ENCODE measurements at places on chromosomes 3 and 15.

DNA sequence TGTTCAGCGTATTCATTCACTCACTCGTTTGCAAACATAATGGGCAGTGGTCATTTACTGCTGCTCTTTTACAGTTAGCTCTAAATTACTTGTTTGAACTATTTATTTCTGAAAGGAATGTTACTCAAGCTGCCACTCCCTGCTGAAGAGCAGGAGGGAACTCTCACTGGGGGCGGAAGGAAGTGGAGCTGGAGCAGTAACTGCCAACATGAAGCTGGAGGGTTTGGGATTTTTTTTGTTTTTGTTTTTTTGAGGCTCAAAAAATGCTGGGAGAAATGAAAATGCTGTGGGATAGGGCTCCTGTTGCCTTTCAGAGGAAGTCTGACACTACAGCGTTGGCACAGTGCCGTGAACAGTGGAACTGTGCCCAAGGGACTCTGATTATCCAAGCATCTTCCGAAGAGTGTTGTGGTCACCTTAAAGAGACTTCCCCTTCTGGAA lies 44.1 kb downstream of the SENP2 start:
- DNase-seq, result no peak

GRCh38 chr3:166123576-166123975 lies 286.4 kb upstream of the BCHE start:
- no peak for DNase-seq

- no peak for DNase-seq
These were observed 233.6 kb upstream of the CTDSPL start for GRCh38 chr3:37627951-37628620.

GRCh38 chr3:43895573-43895972 lies 204.8 kb downstream of the ABHD5 start:
- DNase-seq, result no peak

DNA sequence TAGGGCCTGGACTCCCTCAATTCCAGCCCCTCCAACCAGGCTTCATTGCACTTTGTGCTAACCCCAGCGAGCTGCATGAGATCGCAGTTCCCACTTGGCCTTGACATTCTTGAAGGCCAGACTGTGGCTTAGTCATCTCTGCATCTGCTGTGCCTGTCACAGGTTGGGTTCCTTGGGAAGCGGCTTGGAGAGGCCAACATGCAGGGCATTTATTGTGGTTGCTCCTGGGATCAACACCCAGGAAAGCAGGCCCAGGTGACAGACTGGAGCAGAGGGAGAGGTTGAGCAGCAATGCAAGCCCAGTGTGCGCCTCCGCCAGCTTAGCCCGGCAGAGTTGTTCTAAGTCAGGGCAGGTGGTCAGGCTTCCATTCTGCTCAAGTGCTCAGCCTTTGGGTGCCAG lies 10.5 kb downstream of the ABCF3 start:
- no peak for DNase-seq

DNA sequence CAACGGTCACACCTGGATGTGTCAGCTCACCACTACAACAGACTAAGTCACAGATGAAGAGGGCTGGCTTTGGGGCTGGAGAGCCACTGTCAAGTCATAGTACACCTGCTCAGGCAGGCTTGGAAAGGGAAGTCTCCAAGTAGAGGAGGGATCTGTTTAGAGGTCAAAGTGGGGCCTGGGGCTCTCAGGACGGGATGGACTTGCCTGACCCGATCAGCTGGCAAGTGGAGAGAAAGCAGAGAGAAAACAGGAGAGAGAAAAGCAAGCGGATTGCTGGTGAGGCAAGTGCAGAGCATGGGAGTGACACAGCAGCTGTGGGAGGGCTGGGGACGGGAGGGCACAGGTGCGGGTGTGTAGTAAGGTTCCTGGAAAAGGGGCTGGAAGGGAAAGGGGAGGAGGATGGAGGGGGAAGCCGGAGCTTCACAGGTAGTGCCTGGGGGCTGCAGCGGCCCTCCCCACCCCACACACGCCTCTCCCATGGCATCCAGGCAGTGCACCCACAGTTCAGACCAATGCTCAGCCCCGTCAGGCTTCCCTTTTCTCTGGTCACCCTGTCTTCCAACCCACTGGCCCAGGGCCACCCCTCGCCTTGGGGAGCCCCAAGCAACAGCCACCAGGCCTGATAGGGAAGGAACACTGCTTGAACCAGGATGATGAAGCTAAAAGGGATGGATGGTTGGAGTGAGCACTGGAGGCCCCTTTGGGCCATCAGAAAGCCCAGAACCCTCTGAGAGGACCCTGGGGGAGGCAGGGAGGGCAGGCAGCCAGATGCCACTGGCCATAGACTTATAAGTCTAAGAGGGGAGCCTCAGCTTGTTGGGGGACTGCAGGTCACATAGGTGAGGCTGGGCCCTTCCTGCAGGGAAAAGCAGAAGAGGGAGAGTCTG lies 8.5 kb downstream of the RPS17 start:
- no peak for DNase-seq

- DNase-seq, result no peak
These were observed 318.5 kb downstream of the EDEM1 start for GRCh38 chr3:5505997-5506396.

GRCh38 chr3:57694146-57694545 lies 1.3 kb upstream of the DENND6A start:
- DNase-seq, result no peak
